ENCODE measurements at places on chromosomes 13 and 19.

GRCh38 chr19:19459707-19460251 lies 54.3 kb downstream of the GATAD2A start:
- DNase-seq: peak; percentile 58

DNA sequence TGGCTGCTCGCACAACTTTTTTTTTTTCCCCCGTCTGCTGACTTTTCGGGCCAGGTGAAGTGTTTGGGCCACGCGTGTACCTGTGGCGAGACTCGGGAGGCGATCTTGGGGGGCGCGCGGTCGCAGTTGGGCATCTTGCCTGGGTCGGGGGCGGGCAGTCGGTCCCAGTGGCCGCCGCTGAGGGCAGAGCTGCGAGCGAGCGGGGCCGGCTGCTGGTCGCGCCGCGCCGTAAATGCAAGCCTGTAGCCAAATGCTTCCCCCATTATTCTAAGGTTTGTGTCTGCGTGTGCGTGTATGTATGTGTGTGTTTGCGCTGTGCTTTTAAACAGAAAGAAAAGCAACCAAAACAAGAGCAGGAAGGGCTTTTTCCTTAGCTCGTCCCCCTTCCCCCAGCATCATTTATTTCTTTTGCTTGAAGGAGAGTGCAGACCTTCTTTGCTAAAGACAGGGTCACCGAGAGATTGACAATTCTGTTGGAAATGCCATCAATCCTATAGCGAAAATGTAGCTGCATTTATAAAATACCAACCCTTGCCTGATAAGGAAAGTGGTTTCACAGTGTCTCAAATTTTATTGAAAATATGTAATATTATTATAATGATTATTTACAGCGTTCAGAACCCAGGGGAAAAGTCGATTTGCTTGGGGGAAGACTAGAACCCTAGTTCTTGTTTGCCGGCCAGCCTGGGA lies 143.2 kb upstream of the ZNF536 start:
- DNase-seq: no peak

DNA sequence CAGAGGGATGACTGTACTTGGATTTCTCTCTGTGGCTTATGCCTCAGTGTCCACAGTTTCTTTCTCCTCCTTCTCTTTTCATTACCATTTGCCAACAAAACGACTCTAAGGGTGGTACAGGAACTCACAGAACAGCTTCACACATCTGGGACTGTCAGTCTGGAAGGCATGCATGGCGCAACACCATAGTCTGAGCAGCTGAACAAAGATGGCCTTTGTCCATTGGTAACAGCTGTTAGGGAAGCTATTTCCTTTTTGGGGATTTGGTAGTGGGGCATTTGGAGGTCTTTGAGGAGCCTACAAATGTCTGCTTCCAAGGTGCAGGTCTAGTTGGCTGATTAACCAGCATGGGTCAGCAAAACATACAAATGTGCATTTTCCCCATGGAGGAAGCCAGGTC lies 81.4 kb upstream of the PCDH8 start:
- no peak for DNase-seq

DNA sequence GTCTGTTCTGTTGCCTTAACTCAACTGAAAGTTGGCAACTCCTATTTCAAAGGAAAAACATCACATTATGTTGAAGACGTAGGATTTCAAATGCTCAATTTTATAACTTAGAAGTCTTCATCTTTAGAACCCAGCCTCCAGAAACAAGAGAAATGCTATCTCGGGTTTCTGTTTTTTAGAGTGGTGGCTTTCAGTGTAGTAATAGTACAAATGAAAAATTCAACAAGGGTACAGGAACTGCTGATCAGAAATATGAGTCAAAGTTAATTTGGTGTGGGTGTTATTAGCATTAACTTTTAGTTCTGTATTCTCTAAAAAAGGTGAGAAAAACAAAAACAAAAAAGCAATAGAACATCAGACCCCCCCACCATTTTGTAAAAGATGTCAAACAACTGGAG lies 56.6 kb upstream of the FLT1 start:
- no peak for DNase-seq

GRCh38 chr19:32902448-32902847 lies 32.9 kb upstream of the SLC7A9 start:
- DNase-seq: no peak

DNA sequence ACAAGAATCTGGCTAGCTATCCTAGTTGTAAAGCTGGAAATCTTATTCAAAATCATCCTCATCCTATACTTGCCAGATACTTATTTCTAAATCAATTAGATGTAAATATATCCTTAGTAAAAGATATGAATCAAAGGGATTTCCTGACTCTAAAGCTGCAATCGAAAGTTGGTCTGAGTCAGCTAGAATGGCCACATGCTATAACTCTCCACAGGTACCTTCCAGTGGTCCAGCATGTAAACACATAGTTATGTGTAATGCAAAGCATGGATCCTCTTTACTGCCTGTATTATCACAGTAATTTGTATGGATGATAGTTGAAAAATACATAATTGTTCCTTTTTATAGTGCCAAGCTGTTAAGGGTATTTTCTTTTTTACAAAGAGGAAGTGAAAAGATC lies 27.4 kb downstream of the SLITRK6 start:
- DNase-seq: no peak

DNA sequence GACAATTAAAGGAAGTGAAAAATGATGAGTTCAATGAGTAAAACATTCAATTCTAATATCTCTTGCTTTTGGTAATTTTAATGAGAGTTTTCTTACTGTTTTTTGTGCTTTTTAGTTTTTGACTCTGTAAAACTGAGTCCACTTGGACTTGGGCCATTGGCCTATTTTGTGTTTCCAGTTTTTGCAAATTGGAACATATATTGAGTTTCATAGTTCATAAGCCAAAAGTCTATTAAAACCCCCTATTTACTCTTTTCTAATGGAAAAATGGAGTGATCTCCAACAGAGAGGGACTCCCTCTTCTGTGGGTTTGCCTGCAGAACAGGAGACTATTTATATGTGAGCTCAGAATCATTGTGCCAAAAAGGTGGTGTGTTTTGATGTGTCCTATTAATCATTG lies 219.7 kb upstream of the SPRY2 start:
- DNase-seq: no peak

GRCh38 chr19:42246143-42246921 lies 3.9 kb upstream of the GSK3A start:
- DNase-seq: no peak

Measured in activated CD4-positive, alpha-beta T cell treated with anti-CD3 and anti-CD28 coated beads, Interleukin-2, amount 50 U/mL, for 24 hours (primary cell).